Aorta (tissue), 5 donors: ENCODE measurements at places on chromosomes 1 and 21. TPM values are rescaled to one million over a fixed set of nuclear protein-coding genes. Genes with fewer than 3 reads are reported as not detected.

TNFRSF8 gene
- 0.74 TPM for polyA plus RNA-seq

TBX19 gene
- polyA plus RNA-seq: 5.6 TPM

TFF3 gene
- 27.5 TPM for polyA plus RNA-seq

DMBX1 gene
- not detected for polyA plus RNA-seq

HSF2BP gene
- not detected for polyA plus RNA-seq

SPATA21 gene
- 0.33 TPM for polyA plus RNA-seq

ATP1A2 gene
- 26.9 TPM for polyA plus RNA-seq

NGF gene
- 39.7 TPM for polyA plus RNA-seq

S100A3 gene
- 11.7 TPM for polyA plus RNA-seq

CR1L gene
- polyA plus RNA-seq: not detected

GBP2 gene
- polyA plus RNA-seq: 217 TPM

ABCD3 gene
- polyA plus RNA-seq: 18.4 TPM

MINDY1 gene
- 17.7 TPM for polyA plus RNA-seq

ACTL8 gene
- polyA plus RNA-seq: not detected

CD247 gene
- polyA plus RNA-seq: 0.64 TPM

S100B gene
- polyA plus RNA-seq: 1.1 TPM
